Epithelial cell of alveolus of lung (primary cell): ENCODE measurements at places on chromosomes 3 and 15. TPM values are rescaled to one million over a fixed set of nuclear protein-coding genes. Genes with fewer than 3 reads are reported as not detected.

THPO gene
- 0.39 and 0.56 TPM in 2 replicates for total RNA-seq

PLA2G4D gene
- total RNA-seq: not detected in 2 replicates

ANKUB1 gene
- not detected in 2 replicates for total RNA-seq

FGD5 gene
- total RNA-seq: 0.24 and 1.7 TPM in 2 replicates

P3H2 gene
- 1.4 and 8.1 TPM in 2 replicates for total RNA-seq

KIAA1143 gene
- 16.4 and 27.5 TPM in 2 replicates for total RNA-seq

LRRC3B gene
- total RNA-seq: not detected in 2 replicates

CLEC3B gene
- 0.52 and 1.7 TPM in 2 replicates for total RNA-seq
